ENCODE measurements at places on chromosomes 7 and 10. TPM values are rescaled to one million over a fixed set of nuclear protein-coding genes. Genes with fewer than 3 reads are reported as not detected.

- no peak for DNase-seq
Measured at GRCh38 chr7:139896831-139897230, 67.8 kb downstream of the TBXAS1 start.

GRCh38 chr7:107315716-107316220 lies 147.0 kb downstream of the HBP1 start:
- DNase-seq = no peak

DNA sequence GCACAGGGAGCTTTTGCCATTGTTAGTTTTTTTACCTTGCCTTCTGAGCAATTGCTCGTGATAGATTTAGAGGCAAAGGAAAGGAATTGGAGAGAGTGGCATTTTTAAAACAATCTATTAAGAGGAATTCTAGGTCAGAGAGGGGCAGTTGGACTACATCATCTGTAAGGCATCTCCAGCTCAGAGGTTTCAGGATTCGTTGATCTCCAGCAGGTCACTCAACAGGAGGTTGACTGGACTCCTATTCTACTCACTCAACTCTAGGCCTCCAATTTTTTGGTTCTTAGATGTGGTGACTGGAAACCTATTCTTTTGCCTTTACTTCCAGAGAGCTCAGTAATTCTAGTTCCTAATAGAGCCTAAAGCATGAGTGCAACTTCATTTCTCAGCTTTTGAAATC lies 42.8 kb downstream of the TBXAS1 start:
- no peak for DNase-seq

GRCh38 chr7:17690030-17690429 lies 250.3 kb downstream of the SNX13 start:
- no peak for DNase-seq

GRCh38 chr10:4543938-4544533 lies 282.0 kb upstream of the AKR1E2 start:
- DNase-seq = no peak

DNA sequence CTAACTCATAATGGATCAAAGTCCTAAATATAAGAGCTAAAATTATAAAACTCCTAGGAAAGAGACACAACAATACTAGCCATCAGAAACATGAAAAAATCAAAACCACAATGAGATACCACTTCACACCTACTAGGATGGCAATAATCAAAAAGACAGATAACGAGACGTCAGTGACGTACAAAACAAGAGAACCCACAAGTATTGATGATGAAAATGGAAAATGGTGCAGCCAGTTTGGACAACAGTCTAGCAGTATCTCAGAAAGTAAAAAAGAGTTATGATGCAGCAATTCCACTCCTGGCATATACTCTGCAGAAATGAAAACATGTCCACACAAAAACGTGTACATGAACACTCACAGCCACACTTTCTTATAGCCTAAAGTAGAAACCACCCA lies 173.5 kb downstream of the SRPK2 start:
- no peak for DNase-seq

DNA sequence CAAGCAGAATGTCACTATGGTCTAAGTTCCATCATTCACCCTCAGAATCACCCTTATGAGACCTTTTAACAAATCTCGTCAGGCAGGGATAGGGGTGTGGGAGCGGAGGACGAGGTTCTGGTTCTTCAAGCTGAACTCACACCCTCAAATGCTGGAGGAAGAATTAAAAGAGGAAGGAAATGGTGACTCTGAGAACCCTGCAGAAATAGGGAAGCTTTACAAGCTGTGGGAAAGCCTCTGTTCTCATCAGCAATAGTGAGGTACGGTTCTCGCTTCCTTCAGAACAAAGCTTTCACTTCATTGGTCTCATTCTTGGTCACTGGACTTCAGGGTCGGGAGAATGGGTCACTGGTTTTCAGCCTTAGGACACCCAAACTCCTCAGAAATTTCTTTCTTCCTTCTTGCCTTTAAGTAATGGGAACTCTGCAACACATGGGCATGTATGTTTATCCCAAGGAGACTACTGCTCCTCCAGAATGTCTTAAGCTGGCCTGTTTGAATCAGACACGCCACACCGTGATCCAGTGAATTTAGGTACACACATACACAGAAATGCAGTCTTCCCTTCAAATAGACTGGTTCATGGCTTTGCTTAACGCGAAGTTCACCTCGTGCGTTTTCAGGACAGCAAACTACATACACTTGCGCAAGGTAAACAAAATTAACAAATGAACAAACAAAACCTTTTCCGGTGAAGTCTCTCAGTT lies 226.0 kb downstream of the SFMBT2 start:
- peak; percentile 21 for DNase-seq

DNA sequence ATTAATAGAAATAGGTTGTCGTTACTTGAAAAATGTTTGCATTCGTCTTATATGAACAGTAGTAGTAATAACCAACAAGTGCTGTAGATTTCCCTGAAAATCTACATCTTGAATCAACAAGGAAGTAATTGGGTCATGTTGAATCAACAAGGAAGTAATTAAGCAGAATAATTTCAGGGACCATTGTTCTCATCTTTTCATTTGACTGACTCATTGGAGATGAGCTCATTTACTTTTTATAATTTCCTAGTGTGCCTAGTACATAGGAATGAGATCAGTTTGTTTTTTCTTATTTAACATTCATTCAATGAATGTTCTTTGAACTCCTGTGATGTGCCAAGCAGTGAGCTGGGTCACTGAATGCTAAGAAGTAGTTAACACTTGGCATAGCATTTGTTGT lies 8.2 kb downstream of the CLDN12 start:
- DNase-seq = no peak

- DNase-seq = no peak
Measured at GRCh38 chr7:75718390-75719031, 20.2 kb downstream of the HIP1 start.

- DNase-seq = no peak
Measured at GRCh38 chr10:88918191-88918905, 34.2 kb downstream of the ACTA2 start.

DNA sequence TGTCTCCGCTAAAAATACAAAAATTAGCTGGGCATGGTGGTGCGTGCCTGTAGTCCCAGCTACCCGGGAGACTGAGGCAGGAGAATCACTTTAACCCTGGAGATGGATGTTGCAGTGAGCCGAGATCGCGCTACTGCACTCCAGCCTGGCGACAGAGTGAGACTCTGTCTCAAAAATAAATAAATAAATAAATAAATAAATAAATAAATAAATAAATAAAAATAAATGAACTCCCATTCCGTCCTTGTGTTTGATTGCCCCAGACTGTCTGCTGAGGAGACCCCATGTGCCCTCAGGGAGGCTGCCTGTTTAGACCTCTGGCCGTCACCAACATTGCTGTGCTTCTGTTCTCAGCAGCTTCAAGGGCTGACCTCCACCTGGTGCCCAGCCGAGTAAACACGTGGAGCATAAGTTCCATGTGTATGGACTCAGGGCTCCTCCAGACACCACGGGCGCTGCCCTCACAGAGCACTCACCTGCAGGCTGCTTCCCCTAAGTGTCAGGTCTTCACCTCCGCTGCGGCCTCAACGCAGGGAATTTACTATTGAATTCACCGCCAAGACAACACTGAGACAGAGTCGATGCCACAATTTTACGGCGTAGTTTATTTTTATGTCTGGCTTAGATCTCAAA lies 32.0 kb downstream of the VOPP1 start:
- no peak for DNase-seq

DNA sequence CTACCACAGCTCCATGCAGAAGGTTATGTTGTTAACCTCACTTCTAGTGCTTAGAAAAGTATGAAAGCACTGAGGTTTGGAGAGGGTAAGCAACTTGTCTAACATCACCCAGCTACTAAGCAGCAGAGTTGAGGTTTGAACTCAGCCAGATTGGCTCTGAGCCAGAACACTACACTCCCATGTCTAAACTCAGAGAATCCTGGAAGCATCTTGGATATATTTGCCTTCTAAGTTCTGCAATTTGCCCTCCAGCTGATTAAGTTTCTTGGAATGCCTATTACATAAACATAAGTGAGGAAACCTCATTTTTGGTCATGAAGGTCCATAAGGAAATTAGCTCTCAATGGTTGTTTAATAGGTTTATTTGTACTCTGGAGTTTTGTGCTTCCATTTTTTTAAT lies 78.1 kb upstream of the PHYHIPL start:
- DNase-seq = no peak

DNA sequence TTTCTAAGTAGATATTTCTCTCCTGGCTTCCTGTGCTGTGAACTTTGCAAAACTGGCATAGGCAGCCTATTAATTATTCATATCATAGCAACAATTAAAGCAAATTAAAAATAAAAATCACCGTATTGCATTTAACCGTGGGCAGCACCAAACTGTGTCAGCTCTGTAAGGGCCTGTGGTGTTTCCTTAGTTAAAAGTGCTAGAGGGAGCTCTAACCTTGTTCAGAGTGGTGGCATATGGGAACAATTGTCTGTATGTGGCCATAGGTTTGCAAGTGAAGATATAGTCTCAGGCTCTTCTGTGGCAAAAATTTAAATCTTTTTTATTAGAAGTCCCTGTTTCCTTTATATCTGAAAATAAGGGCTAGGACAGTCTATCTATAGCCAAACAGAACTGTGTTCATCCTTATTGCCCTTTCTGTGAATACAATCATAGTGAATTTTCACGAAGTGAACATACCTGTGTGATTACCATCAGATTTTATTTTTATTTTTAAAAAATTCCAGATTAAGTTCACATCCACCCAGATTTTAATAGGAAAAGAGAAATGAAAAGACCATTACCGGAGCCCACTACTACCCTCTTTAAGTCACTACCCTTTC lies 92.6 kb downstream of the POLL start:
- DNase-seq = no peak

- no peak for DNase-seq
Measured at GRCh38 chr7:39838326-39838725, 111.7 kb upstream of the CDK13 start.

DNA sequence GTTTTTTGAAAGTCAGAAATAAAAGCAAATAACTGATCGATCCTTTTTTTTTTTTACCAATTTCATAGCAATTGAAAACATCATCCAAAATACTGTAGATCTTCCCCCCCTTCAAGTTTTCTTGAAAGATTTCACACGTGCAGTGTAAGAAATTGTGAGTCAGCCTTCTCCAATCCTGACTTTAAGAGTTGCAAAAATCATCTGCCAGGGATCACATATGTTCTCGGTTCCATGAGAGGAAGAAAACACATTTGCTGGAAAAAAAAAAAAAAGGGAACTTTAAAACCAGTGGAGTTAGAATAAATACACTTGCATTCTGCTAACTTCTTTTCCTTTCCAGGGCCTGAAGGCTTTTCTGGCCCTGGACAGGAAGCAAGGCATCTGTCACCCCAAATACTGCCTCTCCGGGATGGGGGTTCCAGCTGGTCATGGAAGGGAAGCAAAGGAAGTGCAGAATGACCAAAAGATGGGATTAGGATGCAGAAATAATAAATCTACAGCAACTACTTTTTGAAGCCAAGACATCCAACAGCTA lies 198.4 kb upstream of the KIAA1217 start:
- DNase-seq = no peak

DNA sequence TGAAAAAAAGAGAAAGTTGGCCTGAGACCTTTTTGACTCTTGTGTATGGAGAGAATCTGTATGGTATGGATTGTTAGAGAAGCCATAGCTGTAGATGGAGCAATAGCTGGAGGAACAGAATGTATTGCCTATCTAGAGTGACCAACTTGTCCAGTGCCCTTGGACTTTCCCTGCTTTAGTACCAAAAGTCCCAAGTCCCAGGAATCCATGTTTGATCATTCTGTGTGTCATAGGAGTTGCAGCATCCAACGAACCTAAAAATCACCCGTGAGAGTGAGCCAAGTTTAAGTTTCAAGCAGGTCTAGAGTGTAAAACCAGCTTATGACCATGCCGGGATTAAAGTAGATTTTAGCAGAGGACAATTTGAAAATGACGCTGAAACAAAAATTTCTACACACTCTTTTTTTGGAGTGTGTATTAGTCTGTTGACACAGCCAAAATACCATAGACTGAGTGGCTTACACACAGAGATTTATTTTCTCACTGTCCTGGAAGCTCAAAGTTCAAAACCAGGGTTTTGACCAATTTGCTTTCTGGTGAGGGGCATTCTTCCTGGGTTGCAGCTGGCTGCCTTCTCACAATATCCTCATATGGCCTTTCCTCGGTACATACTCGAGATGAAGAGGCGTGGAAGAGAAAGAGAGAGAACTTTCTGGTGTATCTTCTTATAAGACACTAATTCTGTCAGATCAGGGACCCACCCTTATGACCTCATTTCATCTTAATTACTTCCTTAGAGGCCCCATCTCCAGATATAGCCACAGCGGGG lies 36.9 kb upstream of the ZNF518A start:
- DNase-seq = no peak

The WNT8B gene
- total RNA-seq = not detected

The MSMB gene
- total RNA-seq = not detected

The C10orf105 gene
- total RNA-seq = not detected

The EBF3 gene
- total RNA-seq = 1.9 TPM

The NEUROD6 gene
- total RNA-seq = not detected

The CYP2W1 gene
- total RNA-seq = 23.1 TPM

The WDFY4 gene
- 1.5 TPM for total RNA-seq

The GPR85 gene
- not detected for total RNA-seq
